ENCODE measurements at places on chromosomes 7 and 10. TPM values are rescaled to one million over a fixed set of nuclear protein-coding genes. Genes with fewer than 3 reads are reported as not detected.

The TRIM50 gene
- total RNA-seq: not detected

The MGMT gene
- 17.0 TPM for total RNA-seq

The SORCS1 gene
- not detected for total RNA-seq

The CELF2 gene
- total RNA-seq: 205 TPM

The CCL24 gene
- not detected for total RNA-seq

The PRRT4 gene
- total RNA-seq: not detected

The CC2D2B gene
- 4.2 TPM for total RNA-seq

The PNLIP gene
- total RNA-seq: not detected

The FAM25G gene
- not detected for total RNA-seq

The HTR5A gene
- total RNA-seq: not detected

The CPN1 gene
- not detected for total RNA-seq

The IL2RA gene
- 302 TPM for total RNA-seq

The ITIH2 gene
- not detected for total RNA-seq

The HYAL4 gene
- total RNA-seq: not detected

Data from activated CD8-positive, alpha-beta memory T cell treated with anti-CD3 and anti-CD28 coated beads, Interleukin-2, amount 10 ng/mL, durations not matched to agents 7 days and 5 days (primary cell).